ENCODE measurements at places on chromosomes 2 and 18.

GRCh38 chr2:238817382-238817781 is 30.5 kb upstream of the TWIST2 start:
- no peak for DNase-seq

GRCh38 chr2:188130317-188130716 is 161.4 kb upstream of the GULP1 start:
- DNase-seq: no peak

DNA sequence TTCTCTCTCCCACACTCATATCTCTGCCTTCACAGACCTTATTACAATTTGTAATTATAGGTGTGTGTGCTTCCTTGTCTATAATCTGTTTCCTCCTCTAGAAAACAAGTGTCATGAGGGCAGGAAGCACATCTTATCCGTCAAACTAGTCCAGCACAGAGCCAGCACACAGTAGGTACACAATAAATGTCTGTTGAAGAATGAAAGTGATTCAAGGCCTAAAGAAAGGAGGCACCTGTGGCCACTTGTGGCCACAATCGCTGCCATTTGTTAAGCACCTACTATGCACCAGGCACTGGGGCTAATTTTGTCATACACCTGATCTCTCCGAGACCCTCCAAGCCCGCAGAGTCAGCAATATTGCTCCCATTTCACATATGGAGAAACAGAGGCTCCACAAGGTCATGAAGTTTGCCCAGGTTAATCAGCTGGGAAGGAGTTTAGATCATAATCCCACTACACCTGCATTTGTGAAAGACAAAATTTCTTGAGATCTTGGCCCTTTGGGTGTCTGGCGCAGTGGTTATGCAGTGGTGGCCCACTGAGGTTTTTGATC is 78.4 kb downstream of the TNS1 start:
- DNase-seq: no peak

GRCh38 chr2:9767656-9768281 is 75.5 kb upstream of the TAF1B start:
- DNase-seq: no peak

Measured in stimulated activated CD8-positive, alpha-beta memory T cell treated with anti-CD3 and anti-CD28 coated beads, Interleukin-15, amount 100 ng/mL, for 4 hours (primary cell).